ENCODE measurements at places on chromosomes 13 and 19.
A peak's percentile ranks its signal among the peaks of the same experiment; 100 is the strongest.

DNA sequence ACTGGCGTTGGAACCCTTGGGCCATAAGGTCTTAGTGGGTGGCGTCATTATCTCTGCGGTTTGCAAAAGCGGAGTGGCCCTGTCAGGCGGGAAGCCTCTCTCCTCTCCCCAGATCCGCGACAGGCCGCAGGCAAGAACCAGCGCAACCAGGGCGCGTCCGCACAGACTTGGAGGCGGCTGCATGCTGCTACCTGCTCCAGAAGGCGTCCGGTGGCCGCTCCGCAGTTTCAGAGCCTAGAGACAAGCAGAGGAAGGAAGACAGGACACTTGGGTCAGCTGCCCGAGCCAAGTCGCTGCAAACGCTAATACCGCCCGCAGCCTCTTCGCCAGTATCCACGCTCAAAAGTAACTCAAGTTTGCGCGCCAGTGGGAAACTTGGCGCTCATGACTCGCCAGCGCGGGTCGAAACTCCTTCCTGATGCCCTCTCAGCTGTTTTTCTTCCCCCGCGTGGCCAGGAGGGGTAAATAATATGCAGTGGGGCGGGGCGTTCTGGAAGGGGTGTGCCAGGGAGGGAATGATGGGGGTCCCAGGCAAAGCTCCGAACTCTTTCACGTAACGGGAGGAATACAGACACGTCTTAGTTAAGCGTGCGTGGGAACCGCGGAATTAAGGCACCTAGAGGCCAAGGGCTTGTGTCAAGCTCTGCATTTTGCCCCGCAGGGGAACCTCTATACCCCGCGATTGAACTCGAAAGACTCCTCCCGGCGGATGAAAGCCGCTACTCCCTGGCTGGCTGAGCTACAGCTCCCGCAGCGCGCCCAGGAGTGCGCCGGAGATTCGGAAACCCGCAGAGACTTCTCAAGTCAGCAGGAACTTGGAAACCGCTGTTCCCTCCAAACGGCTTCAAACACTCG, at the start of gene EDNRB:
Gene EDNRB, minus strand, starts transcription at position 441 of the 855 bp plus-strand sequence. Its CDS starts 258 bp downstream, at position 183.
- peak; percentile 25 for DNase-seq

DNA sequence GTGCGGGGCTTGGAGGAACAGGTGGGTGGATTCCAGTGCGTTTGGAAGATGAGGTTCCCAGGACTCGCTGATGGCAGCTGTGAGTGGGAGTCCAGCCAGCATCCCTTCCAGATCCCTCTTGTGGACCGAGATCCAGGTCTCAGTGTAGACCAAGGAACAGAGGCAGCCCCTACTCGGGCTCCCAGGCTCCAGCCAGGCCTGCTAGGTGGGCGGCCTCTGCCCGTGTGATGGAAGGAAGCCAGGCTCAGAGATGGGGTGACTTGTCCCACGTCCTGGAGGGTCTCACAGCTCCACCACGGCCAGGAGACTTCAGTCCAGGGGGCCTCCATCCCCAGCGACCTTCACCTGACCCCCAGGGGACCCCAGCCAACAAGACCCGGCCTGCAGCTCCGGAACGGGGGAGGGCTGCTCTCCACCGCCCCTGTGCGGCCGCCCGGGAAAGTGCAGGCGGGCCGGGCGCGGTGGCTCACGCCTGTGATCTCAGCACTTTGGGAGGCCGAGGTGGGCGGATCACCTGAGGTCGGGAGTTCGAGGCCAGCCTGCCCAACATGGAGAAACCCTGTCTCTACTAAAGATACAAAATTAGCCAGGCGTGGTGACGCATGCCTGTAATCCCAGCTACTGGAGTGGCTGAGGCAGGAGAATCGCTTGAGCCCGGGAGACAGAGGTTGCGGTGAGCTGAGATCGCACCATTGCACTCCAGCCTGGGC, 729 bp upstream of the MADCAM1 start:
- DNase-seq = peak; percentile 27

GRCh38 chr13:25683056-25683455, 311.3 kb downstream of the ATP8A2 start:
- no peak for DNase-seq

DNA sequence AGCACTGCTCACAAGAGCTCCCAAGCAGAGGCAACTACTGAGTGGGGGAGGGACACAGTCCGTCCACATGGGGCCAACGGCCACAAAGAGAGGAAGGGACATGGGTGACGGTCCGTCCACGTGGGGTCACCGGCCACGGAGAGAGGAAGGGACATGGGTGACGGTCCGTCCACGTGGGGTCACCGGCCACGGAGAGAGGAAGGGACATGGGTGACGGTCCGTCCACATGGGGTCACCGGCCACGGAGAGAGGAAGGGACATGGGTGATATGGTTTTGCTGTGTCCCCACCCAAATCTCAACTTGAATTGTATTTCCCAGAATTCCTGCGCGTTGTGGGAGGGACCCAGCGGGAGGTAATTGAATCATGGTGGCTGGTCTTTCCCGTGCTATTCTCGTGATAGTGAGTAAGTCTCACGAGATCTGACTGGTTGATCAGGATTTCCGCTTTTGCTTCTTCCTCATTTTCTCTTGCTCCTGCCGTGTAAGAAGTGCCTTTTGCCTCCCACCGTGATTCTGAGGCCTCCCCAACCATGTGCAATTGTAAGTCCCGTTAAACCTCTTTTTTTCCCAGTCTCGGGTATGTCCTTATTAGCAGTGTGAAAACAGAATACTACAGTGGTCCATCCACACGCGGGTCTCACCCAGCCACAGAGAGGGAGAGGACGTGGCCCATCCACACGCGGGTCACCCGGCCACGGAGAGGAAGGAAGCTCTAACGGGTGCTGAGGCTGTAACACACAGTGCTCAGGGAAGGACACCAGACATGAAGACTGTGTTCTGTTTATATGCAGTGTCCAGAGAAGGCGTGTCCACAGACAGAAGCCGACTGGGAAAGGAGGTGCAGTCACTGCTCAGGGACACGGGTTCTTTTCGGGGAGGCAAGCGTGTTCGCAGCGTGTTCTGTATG, 48.5 kb downstream of the GAS6 start:
- DNase-seq = peak; percentile 23

DNA sequence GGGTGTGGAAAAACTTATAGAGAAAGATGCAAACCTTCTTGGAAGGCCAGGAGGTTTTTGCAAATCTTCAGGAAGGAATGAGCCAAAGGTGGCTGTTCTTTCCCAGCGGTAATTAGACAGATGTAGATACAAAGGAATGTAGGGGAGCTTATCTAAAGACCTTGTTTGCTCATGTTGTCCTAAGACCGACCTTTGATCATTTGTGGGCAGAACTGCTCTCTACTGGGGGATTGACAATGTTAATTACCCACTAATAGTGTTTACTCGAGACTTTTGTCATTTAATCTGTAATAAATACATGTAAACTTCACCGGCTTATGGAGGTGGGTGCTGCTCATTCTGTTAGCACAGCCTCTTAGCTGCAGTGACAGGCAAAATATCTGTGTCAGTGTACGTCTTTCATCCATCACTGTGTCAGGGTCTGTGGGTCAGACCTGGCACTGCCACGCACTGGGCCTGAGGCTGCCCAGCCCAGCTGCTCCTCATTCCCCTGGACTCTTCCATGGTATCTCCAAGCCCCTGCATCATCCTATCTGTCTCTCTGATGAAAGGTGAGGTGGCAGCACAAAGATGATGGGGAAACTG, 68.3 kb downstream of the ZNF431 start:
- DNase-seq = no peak

- DNase-seq = no peak
Measured at GRCh38 chr19:45280471-45280961, 29.4 kb downstream of the MARK4 start.

DNA sequence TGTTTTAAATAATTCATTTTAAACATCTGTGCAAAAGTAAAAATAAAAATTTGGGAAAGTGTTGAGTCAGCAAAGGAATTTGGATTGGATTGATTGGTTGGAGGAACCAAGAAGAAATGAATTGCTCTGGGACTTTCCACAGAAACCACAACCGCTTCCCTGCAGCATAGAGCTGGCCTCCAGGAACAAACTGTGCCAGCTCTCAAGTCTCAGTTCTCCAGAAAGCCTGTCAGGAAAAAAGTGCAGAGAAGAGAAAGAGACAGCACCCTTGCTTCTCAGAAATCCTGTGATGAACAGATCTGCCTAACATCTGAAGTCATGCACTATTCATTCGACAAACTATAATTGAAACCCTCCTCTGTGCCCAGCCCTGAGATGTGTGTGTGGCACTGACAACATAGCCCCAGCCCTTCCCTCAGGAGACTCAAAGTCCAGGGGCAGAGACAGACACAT, 14.8 kb downstream of the LYPD3 start:
- DNase-seq = no peak

GRCh38 chr19:14563590-14563926, 8.3 kb downstream of the NDUFB7 start:
- DNase-seq = no peak

DNA sequence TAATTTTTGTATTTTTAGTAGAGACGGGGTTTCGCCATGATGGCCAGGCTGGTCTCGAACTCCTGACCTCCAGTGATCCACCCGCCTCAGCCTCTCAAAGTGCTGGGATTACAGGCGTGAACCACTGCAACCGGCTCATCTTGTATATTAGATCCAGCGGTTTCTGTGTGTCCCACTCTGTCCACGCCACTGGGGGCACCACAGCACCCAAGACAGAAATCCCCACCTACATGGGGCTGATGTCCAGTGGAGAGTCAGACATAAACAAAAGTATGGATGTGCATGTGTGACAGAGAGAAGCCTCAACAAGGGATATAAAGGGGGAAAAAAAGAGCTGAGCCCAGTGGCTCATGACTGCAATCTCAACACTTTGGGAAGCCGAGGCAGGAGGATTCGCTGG, 65.8 kb upstream of the ADGRE5 start:
- DNase-seq = no peak

- DNase-seq = no peak
Measured at GRCh38 chr19:1970003-1970805, 29.2 kb downstream of the CSNK1G2 start.

- DNase-seq = no peak
Measured at GRCh38 chr19:1037621-1038064, 2.3 kb upstream of the ABCA7 start.

DNA sequence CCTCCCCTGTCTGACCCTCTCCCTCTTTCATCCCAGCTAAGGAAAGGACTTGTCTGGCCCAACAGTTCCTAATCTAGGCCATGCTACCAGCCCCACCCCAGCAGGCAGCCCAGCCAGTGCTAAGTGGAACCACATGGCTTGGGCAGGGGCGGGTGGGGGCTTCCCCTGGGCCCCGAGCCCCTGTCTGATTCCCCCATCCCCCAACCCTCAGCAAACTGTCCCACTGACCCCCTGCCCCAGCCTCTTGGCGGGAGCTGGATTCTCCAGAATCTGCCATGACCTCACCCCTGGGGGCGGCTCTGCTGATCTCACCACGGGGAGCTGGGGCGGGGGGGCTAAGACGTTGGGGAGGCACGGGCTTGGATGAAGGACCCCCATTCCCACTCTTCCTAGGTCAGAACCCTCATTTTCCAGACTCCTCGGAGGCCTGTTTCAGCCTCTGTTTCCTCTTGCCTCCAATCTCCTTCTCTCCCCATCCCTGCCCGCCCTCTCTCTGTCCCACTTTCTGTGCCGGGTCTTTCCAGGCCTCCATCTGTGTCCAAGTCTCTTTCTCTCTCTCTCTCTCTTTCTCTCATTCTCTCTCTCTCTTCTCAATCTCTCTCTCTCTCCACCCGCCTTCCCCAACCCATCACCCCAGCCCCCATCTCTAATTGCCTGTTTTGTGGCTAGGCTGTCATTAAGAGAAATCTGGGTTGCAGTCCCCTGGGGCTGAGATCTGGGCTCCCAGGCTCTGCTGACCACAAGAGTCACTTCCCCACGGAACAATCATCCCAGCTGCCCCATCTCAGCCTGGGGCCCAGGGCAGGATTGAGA, 2.7 kb downstream of the COL5A3 start:
- DNase-seq = peak; percentile 89

DNA sequence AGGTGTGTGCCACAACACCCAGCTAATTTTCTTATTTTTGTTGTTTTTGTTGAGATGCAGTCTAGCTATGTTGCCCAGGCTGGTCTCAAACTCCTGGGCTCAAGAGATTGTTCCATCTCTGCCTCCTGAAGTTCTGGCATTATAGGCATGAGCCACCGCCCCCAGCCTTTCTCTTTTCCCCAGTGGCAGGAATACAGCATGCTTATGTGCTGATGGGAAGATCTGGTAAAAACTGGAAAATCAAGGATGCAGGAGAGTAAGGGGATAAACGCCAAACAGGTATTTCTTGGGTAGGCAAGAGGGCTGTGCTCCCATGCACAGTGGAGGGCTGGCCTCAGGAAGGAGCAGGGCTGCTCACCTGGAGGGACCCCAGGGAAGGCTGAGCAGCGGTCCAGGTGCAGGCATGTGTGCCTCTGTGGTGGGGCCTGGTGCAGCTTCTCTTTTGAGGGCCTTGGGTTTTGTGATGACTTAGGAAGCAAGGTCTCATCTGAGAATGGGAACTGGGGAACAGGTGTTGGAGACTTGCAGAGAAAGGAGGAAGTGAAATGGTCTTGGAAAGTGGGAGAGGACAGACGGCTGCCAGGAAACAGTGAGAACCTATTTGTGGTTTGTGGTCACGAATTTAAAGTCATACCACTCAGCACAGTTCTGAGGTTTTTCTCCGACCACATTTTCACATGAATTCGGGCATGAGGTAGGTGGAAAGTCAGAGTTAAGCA, 106.5 kb downstream of the TEX26 start:
- DNase-seq = no peak

DNA sequence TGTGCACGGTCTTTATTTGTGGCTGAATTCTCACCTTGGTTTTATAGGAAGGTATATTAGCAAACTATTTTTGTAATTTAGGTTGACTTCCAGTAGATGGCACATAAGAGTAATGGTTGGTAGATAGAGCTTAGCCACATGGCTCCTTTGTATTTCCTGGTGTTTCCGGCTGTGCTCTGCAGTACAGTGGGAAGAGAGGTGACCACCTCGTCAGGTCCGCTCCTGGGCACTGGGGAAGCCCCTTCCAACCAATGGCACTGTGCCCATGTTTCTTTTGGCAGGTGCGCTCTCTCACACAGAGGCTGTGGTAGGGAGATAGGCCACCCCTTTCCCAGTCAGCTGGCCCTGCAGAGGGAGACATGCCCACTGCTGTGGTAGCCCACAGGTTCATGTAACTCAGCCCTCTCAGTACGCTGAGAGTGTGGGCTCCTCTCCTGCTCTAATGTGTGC, 74.3 kb upstream of the ATP12A start:
- peak; percentile 34 for DNase-seq

GRCh38 chr13:63542770-63543169, 2127.1 kb upstream of the PCDH20 start:
- DNase-seq = no peak

DNA sequence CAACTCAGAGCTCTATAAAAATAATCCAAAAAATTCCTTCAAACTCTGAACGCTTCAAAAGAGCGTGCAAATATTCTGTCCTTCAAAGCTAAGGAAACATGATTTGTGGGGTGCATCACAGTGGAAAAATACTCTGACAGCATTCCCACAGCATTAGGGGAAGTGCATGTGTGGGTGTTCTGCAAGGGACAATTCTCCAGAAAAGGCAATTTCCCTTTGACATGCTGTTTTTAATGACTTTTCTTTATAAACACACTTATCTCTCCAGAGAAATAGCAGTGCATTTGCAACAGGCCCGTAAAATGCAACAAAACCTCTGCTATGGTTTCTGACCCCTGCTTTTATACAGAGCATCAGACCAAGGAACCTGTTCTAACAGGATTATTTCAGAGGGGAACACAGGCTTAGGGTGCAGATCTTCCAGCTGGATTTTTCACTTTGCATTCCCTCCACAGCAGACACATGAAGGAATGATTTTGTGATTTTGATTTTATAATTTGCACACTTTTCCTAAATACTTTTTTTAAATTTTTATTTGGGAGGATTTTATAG, 42.6 kb downstream of the KL start:
- DNase-seq = no peak

GRCh38 chr19:50365434-50366306, at the start of gene NAPSA:
Gene NAPSA, minus strand, starts transcription at chr19:50365639. Its CDS starts 18 bp downstream, at chr19:50365621.
- DNase-seq = no peak
